ENCODE measurements at places on chromosomes 3 and 15.

- DNase-seq = no peak
These were observed 69.4 kb downstream of the UMPS start for GRCh38 chr3:124799676-124800075.

DNA sequence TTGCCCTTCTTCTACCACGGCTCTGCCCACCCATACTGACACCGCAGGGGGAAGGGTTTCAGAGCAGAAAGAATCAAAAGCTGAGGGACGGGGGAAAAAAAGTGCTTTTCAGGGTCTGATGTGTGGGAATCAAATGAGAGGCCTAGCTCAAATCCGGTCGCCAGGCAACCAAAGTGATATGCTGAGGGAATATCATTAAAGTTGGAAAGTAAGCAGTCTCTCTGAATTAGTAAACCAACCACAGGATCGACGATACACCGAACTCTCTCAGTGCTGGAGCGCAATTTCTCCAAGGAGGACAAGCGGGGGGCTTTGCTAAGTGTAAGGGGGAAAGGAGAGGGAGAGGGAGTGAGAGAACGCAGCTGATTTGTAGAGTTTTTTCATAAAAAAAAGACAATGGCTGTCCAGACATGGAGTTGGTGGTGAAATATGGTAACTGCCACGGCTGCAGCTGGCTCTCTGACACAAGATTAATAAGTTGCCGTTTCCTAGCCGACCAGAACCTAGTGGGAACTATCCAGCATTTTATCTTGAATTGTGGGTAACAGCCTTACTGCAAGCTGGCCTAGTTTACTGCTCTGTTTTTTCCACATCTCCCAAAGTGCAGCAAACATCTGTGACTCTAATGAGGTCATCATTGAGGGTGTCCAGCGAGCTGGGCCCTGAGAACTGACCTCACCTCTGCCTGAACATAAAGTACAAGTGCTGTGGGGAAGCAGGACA lies 530.2 kb downstream of the SOX2 start:
- peak; percentile 6 for DNase-seq

GRCh38 chr3:38003371-38003816 lies 12.8 kb downstream of the VILL start:
- peak; percentile 27 for DNase-seq

- DNase-seq = no peak
These were observed 79.2 kb upstream of the FNDC3B start for GRCh38 chr3:171960159-171960558.

DNA sequence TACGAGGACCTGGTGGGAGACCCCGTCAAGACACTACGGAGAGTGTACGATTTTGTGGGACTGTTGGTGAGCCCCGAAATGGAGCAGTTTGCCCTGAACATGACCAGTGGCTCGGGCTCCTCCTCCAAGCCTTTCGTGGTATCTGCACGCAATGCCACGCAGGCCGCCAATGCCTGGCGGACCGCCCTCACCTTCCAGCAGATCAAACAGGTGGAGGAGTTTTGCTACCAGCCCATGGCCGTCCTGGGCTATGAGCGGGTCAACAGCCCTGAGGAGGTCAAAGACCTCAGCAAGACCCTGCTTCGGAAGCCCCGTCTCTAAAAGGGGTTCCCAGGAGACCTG lies 2.5 kb downstream of the CHST2 start:
- DNase-seq = no peak

DNA sequence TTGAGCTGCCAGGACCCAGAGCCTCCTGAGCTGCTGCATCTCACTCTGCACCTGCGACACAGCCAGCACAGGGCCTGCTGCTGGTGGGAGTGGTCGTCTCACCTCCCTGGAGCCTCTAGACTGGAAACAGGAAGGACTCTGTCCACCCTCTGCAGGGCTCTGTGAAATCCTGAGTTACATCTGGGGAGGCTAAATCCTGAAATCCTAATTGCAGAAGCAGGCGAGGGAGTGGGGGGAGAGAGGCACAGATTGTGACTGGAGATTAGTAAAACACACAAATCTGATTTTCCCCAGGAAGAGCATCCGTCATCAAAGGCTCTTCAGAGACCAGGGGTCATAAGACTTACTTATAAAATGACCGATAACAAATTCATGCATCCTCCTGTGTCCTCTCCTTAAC lies 31.6 kb upstream of the GABRG3 start:
- DNase-seq = no peak
